T-helper 1 cell (primary cell): ENCODE measurements at places on chromosomes 11 and 22.

DNA sequence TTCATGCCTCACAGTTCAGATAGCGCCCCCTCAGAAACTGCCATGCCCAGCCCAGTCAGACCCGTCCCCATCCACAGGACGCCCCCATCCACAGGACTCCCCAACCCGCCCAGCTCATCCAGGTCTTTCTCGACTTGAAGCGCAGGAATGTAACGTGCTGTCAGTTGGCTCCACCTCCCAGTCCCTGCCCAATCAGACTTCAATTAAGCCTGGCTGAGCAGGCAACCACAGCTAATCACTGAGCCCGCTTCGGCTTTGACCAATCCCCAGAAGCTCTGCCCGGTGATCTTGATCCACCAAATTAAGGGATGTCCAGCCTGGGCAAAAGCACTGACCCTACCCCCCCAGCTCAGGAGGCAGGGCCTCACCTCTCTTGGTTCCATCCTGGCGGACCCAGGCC lies 10.5 kb upstream of the MFNG start:
- DNase-seq, result no peak

- no peak for DNase-seq
These were observed 102.9 kb downstream of the TRIM29 start for GRCh38 chr11:120034881-120035630.

DNA sequence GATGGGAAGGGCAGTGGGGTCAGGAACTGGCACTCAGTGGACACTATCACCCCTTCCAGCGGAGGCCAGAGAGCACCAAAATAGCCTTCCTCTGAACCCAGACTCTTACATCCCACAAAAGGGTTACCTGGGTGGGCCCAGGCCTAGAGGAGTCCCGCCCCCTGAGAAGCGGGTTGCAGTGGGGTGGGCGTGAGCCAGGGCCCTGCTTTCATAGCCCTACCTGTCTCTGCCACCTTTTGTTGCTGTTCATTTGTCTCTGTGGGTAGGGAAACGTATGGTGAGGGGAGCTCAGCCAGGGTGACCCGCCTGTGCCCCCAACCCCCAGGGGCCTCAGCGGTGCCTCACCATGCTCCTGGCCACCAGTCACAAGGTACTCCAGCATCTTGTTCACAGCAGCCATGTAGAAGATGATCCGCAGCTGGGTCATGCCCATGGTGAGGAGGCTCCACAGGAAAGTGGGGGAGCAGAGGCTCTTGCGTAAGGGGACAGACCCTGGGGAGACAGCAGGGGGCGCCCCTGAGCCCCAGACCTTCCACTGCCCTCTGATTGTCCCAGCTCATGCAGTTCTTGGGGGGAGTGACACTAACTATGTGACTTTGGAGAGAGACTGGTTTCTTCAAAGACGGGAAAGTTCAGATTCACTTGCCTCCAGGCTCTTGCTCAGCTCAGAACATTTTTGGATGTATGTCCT lies 24.0 kb downstream of the SLC43A1 start:
- DNase-seq, result no peak

DNA sequence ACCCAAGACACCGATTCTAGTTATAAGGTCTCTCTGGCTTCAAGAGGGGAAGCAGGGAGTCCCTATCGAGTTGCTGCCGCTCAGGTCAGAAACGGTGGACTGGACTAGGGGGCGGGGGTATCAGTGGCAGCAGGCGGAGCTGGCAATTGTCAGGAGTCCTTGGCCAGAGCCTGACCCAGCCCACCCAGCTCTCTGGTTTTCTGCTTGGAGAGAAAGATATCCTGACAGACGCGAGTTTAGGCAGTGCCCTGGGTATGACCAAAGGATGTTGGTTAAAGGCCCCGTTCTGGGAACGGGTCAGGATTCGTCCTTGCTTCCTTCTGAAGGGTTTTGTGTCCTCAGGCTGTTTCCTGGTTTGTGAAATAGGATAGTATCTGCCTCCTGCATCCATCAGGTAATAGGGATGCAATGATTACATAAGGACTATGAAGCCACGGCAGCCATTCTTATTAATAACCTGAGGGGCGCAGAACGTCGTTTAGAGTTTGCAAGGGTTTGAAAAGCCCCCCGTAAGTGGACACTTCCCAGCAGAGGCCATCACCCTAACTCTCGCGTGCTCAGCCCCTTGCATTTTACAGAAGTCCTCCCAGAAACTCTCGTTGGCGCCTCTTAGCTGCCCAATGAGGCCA lies 700 bp upstream of the DEPDC5 start:
- no peak for DNase-seq

DNA sequence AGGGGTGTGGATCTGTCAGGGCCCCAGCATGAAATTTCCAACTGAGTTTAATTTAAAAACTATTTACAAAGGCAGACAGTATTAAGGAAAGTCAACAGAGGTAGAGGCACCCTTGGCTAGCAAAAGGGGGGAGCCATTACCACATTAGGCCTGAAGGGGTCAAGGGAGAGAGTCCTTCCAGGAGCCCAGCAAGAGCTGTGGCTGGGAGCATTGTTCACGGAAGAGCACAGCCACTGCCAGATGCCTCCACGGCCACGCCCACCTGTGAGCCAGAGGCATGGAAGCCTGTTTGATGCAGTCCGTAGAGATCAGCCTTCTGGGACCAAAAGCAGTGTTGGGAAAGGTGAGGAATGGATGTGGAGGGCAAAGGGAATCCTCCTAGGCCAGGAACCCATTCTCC lies 102.6 kb downstream of the GALNT18 start:
- no peak for DNase-seq

DNA sequence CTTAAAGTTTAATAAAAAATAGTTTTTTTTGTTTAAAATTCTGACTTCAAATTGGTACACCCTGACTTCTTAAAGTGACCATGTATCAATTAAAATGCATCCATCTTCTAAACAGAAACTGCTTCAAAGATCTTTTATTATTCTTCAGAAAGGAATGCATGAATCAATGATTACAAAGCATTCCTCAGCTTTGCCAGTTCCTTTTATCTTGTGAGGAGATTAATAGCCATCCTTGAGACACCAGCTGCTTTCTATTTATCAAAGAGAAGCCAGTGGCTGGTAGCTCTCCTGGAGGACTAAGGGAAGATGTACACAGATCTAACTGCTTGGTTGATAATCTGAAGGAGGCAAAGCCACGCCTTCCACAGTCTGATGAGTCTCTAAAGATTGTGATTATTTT lies 2222.5 kb downstream of the LRRC4C start:
- no peak for DNase-seq
